ENCODE measurements at places on chromosomes 16 and 17.

GRCh38 chr16:73107371-73107770 lies 59.4 kb upstream of the ZFHX3 start:
- DNase-seq = no peak

- DNase-seq = no peak
Measured at GRCh38 chr17:57264776-57265175, 8.5 kb downstream of the MSI2 start.

DNA sequence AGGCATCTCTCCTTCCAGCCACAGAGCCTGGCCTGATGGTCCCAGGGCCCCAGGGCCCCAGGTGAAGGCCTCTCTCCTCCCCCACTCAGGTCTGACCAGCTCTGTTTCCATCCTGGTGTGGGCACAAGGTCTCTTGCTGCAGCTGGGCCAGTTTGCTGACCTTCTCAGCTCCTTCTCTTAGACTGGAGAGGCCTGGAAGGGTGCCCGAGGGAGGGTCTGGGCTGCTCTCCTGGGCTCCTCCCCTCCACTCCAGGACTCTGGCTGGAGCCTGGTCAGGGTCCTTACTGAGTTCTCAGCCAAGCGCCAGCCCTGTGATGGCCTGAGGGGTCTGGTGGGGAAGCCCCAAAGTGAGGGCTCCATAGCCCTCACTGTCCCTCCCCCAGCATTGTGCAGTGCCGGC lies 12.4 kb downstream of the SOCS3 start:
- no peak for DNase-seq

- no peak for DNase-seq
Measured at GRCh38 chr17:78904371-78904770, 1.4 kb upstream of the CEP295NL start.

- DNase-seq = no peak
Measured at GRCh38 chr17:77227461-77228240, 86.9 kb downstream of the SEC14L1 start.

DNA sequence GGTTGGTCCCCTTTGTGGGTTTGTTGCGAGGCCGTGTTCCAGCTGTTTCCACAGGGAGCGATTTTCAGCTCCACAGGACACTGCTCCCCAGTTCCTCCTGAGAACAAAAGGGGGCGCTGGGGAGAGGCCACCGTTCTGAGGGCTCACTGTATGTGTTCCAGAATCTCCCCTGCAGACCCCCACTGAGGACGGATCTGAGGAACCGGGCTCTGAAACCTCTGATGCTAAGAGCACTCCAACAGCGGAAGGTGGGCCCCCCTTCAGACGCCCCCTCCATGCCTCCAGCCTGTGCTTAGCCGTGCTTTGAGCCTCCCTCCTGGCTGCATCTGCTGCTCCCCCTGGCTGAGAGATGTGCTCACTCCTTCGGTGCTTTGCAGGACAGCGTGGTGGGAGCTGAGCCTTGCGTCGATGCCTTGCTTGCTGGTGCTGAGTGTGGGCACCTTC lies 27.3 kb upstream of the STH start:
- no peak for DNase-seq

DNA sequence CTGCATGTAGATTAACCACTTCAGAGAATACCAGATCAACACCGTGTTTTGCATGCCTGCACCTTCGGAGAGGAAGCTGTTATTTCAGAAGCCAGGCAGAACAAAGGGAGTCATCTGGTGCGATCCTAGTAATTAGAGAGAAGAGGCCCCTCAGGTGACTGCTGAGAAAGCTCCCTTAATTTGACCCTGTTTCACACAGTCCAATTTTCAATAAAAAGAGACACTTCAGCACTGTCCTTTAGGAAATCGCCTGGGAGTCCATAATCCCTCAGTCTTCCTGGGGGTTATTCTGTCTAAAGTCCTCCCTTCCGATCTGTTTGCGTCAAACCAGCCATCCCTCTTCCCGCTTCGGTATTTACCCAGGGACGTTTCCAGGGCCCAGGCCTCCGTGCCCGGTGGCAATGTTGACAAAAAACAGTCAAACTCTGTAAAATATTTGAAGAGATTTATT lies 23.4 kb upstream of the TNRC6C start:
- DNase-seq = no peak

DNA sequence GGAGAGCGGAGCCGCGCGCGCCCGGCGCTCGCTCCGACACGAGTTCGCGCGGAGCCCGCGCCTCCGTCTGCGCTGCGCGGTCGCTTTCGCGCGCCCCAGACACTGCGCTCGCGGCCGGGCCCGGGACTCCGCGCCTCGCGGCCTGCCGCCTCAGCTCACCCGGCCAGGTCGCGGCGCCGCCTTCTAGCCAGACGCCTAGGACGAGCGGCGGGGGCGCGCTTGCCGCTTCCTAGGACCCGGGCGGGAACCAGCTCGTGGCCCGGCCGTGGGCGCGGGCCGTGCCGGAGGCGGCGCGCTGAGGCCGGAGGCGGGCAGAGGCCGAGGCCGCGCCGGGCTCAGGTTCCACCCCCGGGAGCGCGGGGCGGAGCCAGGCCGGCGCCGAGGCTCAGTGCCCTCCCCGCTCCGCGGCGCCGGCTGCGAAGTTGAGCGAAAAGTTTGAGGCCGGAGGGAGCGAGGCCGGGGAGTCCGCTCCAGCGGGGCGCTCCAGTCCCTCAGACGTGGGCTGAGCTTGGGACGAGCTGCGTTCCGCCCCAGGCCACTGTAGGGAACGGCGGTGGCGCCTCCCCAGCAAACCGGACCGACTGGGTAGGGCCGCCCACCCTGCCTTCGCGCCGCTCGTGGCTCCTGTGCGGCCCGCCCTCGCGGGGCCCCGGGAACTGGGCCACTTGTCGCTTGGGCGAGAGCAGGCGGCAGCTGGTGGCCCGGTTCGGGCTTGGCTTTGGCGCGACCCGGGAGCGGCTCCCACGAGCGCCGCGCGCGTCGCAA lies at the start of gene SPHK1:
Gene SPHK1, plus strand, starts transcription at position 388 of the 765 bp plus-strand sequence. CDS start 1,036 bp downstream, outside the sequence.
- DNase-seq = peak; percentile 27

Data from T-helper 1 cell (primary cell).